Stimulated activated CD4-positive, alpha-beta T cell treated with anti-CD3 and anti-CD28 coated beads, Interleukin-15, amount 100 ng/mL, for 1 hour (primary cell): ENCODE measurements at places on chromosomes 2 and 18.

- DNase-seq, result no peak
Observed at GRCh38 chr2:79782576-79783452, 270.0 kb downstream of the CTNNA2 start.

GRCh38 chr2:174985614-174986013 lies 19.6 kb downstream of the CHN1 start:
- DNase-seq, result no peak

DNA sequence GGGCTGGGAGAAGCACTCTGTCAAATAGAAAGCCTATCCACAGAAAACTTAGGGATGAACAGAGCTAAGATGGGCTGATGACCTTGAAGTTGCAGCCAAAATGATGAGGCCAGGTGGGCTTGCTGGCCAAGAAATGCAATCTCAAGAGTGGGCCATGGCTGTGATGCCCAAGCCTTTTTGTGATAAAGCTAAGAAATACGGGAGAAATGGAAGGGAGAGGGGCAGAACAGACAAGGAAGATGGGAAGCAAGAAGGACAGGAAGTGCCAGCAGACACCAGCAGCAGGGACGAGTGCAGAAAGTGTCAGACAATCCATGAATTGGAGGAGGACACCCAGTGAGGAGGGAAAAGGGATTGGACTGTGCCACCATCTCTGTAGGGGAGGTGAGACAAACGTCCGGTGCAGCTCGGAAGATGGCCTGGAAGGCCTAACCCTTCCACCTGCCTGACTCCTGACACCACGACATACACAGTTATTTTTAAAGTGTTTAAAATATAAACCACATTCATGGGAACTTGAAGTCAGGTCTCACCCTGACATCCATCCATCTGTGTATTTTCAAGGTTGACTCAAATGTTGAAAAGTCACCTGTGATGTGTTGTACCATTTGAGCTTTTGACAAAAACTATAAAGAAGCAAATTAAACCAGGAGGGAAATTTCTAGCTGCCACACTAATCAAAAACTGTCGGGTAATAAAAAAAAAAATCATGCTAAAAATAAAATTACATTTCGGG lies 105.5 kb downstream of the BCL2 start:
- no peak for DNase-seq

DNA sequence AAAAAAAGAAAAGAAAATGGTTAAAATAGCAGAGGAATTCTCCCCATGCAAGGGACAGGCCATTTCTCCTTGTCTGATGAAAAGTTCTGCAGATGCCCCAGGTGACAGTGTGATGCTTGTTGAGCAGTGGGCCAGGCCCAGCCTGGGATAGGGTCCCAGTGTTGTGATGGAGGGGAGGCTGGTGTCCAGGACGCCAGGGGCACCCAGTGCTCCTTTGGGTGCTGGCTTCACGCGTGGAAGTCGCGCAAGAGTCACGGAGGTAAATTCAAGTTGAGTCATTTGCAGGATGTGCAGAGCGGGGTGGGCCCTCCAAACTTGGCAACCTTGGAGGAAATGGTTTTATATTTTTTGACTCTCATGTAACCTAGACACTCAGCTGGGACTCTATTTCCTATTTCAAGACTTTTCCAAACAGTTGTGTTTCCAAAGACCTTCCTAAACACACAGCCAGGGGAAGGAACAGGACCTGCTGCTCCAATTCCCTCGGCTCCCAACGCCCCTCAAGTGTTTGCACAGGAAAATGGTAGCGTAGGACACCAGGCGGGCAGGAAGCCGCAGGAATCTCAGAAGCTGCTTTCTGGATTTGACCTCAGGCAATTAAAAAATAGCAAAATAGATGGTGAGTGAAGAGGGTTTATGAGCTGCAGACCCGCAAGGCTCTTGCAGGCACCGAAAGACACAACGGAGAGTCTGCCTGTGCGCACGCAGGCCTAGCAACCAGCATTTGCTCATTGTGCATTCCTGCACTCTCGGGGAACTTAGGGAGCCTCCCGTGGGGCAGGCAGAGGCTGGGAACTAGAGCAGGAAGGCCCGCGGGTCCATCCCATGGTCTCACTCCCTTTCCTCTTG lies 107.1 kb upstream of the ODC1 start:
- DNase-seq, result no peak

DNA sequence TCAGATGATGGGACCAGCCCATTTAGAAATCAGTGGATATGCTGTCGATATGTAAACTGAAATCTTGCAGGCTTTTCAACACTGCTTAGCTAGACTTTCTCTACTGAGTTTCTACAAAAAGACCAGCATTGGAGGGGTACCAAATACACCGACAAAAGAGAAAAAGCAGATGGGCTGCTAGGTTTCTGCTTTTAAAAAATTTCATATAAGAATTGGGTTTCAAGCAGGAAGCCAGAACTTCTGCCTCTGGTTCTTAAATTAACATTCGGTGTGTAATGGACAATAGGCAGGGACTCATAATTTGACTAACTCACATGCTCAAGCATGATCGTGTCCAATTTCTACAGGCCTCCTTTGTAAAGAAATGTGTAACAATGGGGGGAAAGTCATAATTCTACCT lies 3.1 kb downstream of the ARL4C start:
- no peak for DNase-seq
